ENCODE measurements at places on chromosomes 3 and 15. TPM values are rescaled to one million over a fixed set of nuclear protein-coding genes. Genes with fewer than 3 reads are reported as not detected.

DNA sequence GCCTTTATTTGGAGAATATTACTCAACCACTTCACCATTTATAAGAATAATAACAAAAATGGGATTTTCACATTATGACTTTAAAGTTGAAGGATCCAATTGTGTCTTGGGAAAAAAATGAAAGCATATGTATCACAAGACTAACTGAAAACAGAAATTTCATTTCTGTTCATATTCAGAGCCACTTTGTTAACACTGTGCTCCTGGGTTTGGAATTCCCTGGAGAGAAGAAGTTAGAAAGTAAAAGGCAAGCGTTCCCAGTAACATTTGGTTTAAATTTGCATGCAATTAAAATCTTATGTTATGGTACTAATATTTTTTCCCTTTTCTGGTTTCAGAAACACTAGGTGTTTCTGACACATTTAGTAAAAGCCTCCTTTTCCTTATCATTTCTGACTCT is 230.8 kb downstream of the RBMS3 start:
- no peak for DNase-seq

The MYO1E gene
- 37.3 TPM for total RNA-seq

DNA sequence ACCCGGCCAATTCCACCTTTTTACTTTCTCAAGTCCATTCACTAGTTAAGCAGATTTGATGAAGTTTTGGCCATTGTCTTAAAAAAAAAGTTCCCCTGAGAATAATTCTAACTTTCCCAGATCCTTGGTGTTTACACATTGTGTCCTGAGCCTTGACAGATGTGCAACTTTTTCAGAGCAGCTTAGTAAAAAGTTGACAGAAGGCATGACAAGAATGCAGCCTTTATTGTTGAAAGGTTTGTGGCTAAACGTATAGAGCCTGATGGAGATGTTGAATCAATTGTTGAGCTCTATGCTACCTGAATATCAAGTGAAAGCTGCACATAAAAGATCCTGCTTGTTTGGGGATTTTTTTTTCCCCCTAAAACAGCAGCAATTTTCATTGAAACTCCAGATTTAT is 75.3 kb upstream of the CMTM7 start:
- no peak for DNase-seq

DNA sequence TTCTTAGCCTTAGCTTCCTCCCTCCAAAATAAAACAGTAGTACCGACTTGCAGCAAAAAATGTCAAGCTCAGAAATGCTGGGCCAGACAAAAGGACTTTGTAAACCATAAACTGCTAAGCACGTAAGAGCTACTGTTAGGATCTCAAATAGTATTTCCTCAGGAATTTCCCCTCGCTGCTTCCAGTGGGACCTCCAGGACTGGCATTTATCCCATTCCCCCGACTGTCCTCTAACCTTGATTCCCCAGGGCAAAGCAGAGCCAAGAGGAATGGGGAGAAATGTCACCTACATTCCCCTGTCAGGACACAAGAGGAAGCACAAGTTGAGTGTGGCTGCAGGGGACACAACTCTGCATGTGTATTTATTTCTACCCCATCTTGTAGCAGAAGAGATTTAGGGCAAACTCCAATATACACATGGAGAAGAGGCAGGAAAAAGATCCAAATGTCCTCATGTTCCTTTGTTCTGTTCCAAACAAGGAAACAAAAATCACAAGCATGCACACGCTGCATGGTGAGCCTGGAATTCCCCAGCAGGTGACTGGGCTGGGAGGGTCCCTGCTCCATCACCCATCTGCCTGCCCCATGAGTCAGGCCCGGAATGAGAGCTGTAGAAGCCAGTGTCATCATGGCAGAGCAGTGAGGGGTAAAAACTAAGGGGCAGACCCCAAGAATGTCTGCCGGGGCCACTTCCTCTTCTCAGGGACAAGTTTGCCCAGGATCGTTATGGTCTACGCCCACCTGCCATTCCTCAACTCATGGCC is 4.2 kb downstream of the STOML1 start:
- DNase-seq: peak; percentile 71

The DCLK3 gene
- total RNA-seq: not detected

The DNAJC17 gene
- 58.3 TPM for total RNA-seq

GRCh38 chr3:142489572-142490323 is 41.9 kb upstream of the XRN1 start:
- peak; percentile 9 for DNase-seq

The GPX1 gene
- total RNA-seq: 126 TPM

GRCh38 chr3:77412584-77412983 is 372.7 kb downstream of the ROBO2 start:
- DNase-seq: no peak

DNA sequence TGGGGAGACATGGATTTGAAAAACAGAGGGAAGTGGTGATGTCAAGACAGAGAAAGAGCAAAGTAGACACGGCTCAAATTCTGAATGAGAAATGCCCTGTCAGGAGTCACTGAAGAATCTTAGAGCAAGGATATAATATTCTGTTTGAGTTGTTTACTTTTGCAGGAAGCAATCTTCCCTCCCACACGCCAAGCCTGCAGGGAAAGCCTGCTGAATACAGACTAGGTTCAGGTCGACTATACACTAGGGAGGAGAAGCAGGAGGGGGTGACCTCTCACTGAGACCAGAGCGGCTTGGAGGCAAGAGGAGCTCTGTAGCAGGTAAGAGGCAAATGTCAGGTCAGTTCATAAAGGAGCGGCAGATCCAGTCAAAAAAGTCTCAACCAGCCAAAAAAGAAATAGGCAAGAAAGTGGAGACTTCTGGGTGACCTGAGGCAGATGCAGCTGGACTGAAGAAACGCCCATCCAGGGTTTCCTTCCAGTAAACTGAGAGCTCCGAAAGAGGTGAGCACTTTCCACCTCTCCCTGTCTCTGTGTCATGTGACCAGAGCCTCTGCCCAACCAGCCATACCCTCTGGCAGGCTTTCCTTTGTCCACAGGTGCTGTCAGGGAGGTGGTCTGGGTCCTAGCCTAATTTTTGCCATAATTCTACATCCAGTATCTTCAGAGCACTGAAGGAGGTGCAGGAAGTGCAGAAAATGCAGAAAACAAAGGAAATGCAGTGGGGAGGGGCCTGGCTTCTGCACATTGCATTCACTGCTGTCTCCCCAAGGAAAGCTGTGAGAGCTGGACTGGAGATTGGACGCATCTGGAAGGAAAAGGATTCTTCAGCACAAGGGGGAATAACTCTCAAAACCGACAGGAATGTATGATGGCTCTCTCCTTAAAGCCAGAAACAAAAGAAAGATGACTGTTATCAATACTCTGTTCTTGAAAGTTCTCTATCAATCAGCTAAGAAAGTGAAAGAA is 37.8 kb upstream of the CTXND1 start:
- no peak for DNase-seq

GRCh38 chr3:20576228-20576627 is 390.2 kb upstream of the SGO1 start:
- peak; percentile 1 for DNase-seq

GRCh38 chr3:11136830-11137626 is 17.3 kb upstream of the HRH1 start:
- DNase-seq: peak; percentile 100

GRCh38 chr3:14397531-14397930 is 4.9 kb upstream of the SLC6A6 start:
- no peak for DNase-seq

GRCh38 chr15:68620721-68621527 is 42.1 kb downstream of the CORO2B start:
- DNase-seq: peak; percentile 98

DNA sequence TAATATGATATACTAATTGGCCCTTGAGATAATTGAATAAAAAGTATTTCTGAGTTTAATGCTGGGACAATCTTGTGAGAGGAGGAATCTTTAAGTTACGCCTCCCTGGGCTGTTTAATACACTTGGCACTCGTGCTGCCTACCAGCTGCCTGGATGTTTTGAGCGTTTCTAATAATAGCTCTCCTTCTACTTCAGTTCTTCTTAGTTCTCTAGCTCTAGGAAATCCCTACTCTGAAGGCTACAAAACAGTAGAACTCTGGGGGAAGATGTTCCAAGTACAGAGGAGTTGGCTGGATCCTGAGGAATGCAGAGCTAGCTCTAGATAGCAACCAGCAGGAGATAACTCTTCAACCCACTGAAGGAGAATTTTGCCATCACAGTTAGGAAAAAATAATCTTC is 3.5 kb downstream of the NAALADL2 start:
- DNase-seq: peak; percentile 28

The LARP6 gene
- 78.3 TPM for total RNA-seq

The CFAP100 gene
- total RNA-seq: not detected

The NISCH gene
- 36.9 TPM for total RNA-seq

The DPPA2 gene
- not detected for total RNA-seq

- DNase-seq: peak; percentile 36
These were observed 866 bp downstream of the TNIK start for GRCh38 chr3:171459137-171459941.

DNA sequence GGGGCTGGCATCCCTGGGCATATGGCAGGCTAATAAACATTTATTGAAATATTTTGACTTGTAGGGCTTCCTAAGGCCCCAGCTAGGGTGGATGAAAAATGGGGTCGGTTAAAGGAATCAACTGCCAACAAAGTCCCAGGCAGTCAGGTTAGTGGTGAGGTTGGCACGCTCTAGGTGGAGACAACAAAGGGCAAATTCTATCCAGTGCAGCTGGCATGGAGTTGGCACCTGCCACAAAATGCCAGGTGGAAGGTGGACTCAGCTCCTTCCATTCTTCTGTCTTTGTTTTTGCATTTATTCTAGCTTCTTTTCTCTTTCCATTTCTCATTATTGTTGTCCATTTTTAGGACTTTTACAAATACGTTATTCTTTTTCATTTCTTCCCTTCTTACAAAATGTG is 31.0 kb downstream of the LCMT2 start:
- DNase-seq: no peak

- DNase-seq: no peak
These were observed 23.1 kb downstream of the POC1A start for GRCh38 chr3:52130966-52131622.

DNA sequence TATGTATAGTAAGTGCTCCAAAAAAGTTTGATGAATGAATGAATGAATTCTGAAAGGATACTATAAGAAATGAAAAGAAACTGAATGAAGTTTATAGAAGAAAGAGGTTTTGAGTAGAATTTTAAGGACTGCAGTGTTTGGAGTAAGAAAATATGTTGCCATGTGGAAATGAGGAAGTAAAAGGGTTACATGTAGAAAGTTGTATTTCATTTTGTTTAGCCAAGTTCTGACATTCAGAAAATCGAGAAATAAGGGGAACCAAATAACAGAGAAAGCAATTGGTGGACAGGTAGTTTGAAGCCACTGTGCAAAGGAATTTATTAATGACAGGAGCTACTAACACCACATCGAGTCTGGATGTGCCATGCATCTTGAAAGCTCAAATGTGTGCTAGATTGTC is 200.7 kb downstream of the SATB1 start:
- DNase-seq: no peak

DNA sequence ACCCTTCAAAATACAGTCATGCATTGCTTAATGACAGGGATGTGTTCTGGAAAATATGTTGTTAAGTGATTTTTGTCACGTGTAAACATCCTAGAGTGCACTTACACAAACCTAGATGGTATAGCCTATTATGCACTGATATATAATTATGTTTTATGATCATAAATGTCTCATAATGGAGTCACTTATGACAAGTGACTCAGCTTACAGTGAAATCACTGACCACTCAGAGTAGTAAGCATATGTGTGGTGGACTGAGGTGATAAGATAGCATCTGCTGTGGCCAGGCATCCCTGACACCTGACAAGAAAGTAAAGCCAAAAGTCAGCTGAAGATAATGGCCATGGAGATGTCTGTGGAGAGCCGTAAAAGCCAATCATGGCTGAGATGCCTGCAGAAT is 5.4 kb downstream of the ACAD11 start:
- no peak for DNase-seq

GRCh38 chr15:82648257-82649103 is 1.3 kb upstream of the CPEB1 start:
- DNase-seq: no peak

DNA sequence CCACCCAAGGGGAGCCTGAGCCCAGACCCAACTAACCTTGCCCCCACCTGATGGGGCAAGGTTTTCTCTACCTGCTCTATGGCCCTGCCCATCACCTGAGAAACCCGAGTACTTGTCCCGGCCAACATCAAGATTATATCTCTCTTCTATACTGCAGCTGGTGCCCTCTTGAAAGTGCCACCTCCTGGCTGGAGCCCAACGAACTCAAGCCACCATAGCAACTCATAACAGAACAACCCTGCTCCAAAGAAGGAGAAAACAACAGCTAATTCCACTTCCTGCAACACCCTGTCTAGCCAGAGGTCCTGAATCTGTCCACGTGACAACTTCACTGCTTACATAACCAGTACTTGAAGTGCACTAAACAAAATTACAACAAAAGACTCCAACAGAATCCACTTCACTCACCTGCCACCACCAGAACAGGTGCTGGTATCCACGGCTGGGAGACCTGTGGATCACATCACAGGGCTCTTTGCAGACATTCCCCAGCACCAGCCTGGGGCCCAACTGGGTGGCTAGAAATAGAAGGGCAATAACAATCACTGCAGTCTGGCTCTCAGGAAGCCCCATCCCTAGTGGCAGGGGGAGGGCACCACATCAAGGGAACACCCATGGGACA is 49.2 kb downstream of the PIERCE2 start:
- no peak for DNase-seq

The FEZF2 gene
- total RNA-seq: not detected

DNA sequence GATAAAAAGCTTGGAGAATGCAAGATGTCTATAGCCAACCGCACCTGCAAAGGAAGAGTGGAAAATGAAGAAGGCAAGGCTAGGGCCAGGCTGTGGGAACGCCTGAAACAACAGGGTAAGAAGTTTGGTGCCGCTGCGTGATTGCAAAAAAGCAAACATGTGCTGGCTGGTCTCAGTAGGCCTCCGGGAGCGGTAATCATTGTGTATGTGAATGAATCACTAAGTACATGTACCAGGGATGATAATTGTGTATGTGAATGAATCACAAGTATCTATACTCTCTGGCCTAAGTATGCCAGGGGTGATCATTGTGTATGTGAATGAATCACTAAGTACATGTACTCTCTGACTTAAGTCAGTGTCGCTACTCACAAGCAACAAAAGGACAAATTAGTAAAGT is 40.3 kb upstream of the PARL start:
- peak; percentile 93 for DNase-seq

GRCh38 chr3:51581524-51581923 is 43.0 kb downstream of the RAD54L2 start:
- peak; percentile 48 for DNase-seq

DNA sequence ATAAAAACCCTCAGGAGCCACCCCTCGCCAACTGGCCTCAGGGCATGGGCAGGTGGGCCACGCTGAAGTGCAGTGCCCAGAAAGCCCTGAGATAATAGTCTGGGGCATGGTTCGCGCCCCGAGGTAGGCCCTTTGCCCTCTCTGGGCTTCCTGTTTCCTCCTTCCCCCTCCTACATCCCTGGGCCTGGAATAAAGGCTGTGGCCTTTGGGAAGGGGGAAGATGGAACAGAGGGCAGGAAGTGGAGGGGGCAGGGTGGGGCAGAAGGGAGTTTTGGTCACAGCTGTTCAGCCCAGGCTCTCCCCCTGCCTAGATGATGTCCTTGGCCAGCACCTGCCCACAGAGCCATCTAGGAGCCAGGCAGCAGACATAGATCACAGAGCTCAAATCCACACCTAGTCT is 11.3 kb downstream of the CSRNP1 start:
- DNase-seq: no peak

The TRIM69 gene
- total RNA-seq: 7.7 TPM

- no peak for DNase-seq
These were observed at the start of gene SPTSSB for GRCh38 chr3:161371441-161372320. TSS of gene SPTSSB (minus strand) at chr3:161371517. CDS start at chr3:161346323, 25,194 bp downstream.

The IL5RA gene
- total RNA-seq: not detected

The TRIM59 gene
- total RNA-seq: 65.4 TPM

The KCNMB3 gene
- total RNA-seq: 0.72 TPM

Data from IMR-90 (cell line).